ENCODE measurements at places on chromosomes 4 and X.

DNA sequence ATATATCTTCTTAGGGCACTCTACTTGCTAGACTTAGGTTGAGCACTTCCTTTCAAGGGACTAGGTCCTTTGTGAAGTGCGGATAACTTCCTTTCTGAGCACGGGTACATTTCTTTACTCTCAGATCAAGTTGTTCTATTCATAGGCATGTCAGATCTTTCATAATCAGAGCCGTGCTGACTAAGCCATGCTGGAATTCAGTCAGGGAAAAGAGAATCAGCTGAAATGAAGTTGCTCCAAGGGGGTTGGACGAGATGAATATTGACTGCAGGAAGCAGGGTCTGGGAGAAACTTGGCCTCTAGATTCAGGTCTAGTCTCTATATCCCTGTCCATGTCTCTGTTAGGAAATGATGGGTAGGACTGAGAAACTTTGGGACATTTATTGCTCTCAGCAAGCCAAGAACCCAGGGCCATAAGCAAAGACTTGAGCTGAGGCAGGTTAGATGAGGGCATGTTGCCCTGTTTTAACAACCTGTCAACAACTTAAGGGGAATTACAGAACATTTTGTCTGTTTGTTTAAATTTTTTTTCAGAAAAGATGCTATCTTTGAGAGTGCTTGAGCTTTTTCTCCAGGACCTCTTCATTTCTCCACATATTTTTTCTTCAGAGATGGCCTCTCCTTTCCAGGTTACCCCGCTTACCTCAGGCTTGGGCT is 28.3 kb downstream of the AREG start:
- DNase-seq, result no peak

DNA sequence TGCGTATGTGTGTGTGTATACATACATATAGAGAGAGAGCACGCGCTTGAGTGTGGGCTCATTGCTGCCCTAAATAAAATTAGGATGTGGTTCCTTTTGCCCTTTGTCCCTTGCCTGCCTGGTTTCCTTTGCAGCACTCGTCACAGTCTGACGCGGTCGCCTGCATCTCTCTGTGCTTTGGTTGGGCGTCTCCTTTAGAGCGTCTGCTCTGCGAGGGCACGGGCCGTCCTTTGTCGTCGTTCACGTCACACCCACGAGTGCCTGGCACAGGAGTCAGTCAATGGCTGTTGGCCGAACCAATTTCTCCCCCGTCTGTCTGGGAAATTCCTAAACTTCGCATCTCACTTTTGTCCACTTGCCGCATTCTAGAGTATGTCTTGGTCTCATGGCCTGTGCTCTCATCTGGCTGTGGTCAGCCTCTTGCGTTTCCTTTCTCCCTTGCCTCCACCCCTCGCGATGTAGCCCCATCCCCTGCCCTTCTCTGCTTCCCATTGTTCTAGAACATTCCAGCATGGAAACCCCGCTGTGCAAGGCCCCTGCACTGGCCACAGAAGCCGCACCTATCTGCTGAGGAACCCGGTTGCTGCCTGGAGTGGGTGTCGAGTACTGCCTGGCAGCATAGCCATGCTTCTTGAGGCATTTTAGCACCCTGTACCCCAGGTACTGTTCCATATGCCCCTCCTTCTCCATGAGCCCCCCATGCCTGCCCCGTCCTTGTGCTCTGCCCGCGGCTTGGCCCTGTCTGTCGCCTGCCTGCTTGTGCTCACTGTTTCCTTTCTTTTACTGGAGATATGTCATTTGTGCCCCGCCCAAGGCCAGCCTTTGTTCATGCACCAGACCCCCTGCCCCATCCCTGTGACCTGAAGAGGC is 8.0 kb downstream of the MAEA start:
- no peak for DNase-seq

DNA sequence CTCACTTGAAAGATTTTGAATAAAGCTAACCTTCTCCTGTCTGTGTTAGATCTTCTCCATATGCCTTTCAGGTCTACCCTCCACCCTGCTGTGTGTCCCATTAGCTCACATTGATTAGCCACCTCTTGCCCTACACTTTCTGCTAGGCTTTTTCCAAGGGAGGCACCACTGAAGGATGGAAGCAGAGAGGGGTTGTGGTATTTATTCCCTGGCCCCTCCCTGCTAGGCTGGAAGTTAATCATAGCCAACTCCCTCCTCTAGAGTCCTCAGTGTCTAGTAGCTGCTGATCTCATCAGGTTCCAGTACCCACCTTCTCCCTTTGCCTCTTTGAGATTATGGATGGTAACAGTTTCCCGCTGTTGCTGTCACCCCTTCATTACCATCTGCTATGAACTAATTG is 8.9 kb upstream of the SMIM43 start:
- DNase-seq, result no peak

- DNase-seq, result no peak
Measured at GRCh38 chr4:23114538-23114937, 421.8 kb downstream of the GBA3 start.

GRCh38 chr4:184099535-184099966 is 118.1 kb downstream of the ENPP6 start:
- no peak for DNase-seq

GRCh38 chr4:165692082-165692481 is 181.0 kb upstream of the TLL1 start:
- DNase-seq, result no peak

DNA sequence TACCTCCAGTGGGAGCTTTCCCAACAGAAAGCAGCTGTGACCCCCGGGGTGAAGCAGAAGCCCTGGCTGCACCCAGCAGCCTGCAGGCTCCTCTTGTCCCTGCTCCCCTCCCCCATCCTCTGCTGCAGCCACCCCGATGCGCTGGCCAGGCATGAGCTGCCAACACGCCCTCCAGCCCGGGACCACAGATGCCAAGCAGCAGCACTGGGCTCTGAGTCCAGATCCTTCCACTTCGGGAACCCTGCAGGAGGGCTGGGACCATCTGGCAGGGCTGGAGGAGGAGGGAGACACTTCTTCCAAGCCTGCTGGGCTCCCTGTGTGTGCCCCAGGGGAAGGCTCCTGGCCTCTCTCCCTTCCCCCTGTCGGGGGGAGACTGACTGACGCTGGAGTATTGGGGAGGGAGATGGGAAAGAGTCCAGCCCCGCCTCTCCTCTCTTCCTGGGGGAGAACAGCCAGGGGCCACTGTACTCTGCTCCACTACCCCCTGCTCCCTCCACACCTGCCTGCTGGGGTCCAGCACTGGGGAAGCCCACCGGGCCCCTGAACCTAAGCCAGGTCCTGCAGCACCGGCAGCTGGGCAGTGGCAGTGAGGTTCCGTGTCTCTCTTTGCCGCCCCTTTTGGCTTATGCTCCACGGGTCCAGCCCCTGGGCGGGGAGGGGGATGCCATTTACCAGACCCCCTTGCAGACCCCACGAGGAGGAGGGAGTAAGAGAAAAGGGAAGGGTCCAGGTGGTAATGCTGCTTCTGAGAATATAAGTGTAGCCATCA is 55.7 kb downstream of the PPP2R2C start:
- DNase-seq, result no peak

DNA sequence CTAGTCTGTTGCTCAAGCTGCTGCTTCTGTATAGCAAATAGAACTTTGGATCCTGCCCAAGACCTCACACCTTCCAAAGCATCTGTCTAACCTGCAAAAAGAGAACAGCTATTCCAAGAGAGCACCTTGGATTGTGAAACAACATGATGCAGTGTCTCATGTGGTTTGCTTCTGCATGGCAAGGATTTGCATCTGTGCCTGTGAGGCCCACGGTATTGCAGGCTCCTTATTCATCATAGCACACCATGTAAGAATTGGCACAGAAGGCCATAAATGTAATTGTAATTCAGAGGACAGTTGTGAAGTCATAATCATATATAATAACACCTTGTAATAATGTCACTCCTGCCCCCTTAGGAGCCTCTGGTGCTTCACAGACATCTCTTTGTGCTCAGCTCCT is 147.1 kb downstream of the ZNF674 start:
- DNase-seq, result no peak

DNA sequence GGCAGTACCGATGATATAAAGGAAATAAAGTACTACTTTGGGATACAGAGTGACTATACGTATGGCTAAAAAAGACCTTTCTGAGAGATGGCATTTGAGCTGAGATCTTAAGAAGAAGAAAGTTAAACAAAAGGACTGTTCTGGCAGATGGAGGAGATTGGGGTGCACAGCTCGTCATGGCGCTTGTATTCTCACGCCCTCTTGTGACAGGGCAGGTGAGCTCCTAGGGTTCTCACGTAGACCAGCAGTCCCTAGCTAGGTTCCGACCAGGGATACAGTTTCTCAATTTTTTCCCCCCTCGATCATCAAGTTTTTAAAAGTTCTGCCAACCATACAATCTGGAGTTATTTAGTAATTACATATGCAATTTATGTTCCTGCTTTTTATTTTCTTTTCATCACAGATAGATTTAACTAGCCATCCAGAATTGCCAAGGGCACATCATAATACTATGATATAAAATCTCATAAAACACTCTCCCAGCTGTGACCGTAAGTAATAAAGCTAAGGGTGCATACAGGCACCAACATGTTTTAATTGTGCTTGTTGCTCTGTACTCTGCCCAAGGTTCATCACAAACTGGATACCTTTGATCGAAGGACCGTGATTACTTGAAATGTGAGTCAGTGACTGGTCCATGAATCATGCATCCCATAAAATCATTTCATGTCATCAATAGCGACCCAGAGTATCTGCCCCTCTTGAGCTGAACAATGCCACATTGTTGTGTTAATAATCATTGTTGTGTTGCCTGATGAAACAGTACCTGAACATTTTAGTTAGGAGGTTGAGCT is 69.4 kb upstream of the ZNF518B start:
- no peak for DNase-seq

DNA sequence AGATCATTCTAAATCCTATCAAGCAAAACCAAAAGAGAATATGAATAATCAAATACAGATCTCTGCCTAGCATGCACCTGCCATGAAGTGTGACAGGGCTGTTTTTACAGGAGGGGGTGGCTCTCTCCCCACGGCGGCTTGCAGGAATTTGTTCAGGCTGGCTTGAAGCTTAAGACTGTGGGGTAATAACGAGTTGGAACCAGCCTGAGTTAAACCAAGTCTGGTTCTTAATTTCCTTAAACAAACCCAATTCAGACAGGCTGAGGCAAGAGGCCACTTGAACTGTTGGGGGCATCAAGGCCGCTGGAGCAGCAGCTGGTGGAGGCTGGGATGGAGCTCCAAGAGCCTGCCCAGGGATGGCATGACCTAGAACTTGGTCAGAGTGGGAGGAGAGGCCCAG is 45.1 kb upstream of the LGI2 start:
- DNase-seq, result no peak

GRCh38 chr4:71711044-71711984 is 72.6 kb downstream of the GC start:
- DNase-seq, result no peak

DNA sequence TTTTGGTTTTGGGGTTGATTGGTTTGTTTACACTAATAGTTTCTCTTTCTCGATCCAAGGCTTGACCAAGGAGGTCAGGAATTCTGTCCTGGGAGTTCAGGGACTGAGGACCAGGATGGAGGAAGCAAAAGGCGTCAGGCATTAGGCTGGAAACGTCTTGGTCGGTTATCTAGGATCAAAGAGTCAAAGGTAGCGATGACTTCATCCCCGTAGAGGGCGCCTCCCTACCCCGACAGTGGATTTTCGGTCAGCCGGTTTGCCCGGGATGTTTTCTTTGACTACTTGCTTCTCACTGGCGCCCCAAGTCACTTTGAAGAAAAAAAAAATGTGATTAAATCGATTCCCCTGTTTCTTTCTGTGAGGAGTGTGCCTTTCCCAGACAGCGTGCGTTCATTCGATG is 980 bp upstream of the FHDC1 start:
- DNase-seq, result no peak

DNA sequence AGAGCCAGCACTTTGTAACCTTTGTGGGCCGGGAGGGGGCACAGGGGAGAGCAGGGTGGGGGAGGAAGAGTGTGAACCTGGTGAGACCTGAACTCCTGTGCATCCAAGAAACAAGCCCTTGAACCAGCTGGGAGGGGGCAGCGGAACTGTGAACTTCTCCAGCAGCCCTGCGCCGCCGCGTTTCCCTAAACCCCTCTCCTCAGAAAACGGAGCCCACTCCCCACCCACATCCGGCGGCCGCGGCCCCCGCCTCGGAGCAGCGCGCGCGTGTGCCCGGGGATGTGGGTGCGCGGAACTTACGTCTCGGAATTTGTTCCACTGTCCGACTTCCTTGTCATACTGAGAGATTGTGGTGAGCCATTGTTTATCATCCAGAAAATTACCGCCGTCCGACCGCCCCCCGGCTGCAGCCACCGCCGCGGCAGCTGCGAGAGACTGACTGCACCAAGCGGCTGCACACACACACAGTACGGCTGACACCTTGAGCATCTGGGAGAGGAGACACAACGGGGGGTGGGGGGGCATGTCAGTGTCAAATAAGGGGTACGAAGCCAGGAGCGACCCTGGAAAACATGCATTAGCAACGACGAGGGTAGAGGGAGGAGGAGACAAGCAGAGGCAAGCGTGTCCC is 494 bp downstream of the SPOCK3 start:
- DNase-seq, result no peak
